Activated CD4-positive, alpha-beta T cell treated with anti-CD3 and anti-CD28 coated beads for 36 hours (primary cell): ENCODE measurements at places on chromosomes 2 and 18. TPM values are rescaled to one million over a fixed set of nuclear protein-coding genes. Genes with fewer than 3 reads are reported as not detected.

ALKAL2 gene
- not detected for total RNA-seq

DNA sequence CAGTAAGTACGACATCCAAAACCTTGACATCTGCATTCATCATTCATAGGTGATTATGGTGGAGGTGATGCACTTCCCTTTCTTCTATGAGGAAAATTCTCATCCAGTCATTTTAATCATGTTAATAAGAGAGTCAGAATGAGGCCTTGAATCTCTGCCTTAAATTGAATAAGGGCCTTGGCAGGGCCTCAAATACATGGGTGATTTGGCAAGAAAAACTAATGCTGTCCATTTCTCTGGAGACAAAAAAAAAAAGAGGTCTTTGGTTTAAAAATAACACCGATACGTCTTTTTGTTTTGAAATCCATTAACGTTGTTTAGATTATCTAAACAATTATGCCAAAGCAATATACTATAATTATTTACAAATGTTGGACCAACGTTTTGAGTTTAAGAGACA is 8.1 kb downstream of the COLEC12 start:
- no peak for DNase-seq
- H3K36me3 ChIP-seq = no peaks in the 10 kb centered on the region
- H3K4me3 ChIP-seq = no peak overlapping the region
- no peaks in the 10 kb centered on the region for H3K4me1 ChIP-seq
- no peak overlapping the region for H3K27ac ChIP-seq

PRKAG3 gene
- not detected for total RNA-seq

DNA sequence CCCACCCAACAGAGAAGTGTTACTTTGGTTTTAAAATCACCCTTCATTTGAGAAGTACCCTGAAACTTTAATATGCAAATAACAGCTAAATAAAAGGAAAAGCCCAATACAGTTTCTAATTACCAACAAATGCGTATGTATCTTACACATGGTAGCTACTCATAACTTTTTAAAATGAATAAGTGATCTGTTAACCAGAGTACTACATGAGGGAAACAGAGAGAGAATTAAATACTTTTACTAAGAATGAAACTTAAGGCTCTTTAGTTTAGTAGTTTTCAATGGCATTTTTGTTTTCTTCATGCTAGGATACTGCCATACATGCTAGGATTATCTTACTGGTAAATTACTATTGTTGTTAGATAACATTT is 39.1 kb upstream of the NABP1 start:
- DNase-seq = no peak
- H3K4me1 ChIP-seq = peaks cover 65% of the 10 kb centered on the region
- H3K36me3 ChIP-seq = no peaks in the 10 kb centered on the region
- H3K27ac ChIP-seq = peak overlapping the region; percentile 91
- H3K4me3 ChIP-seq = no peak overlapping the region

GRCh38 chr18:3998698-3999333 is 456.3 kb downstream of the DLGAP1 start:
- peak; percentile 46 for DNase-seq
- H3K4me1 ChIP-seq = no peaks in the 10 kb centered on the region
- H3K27ac ChIP-seq = no peak overlapping the region
- no peaks in the 10 kb centered on the region for H3K36me3 ChIP-seq
- H3K27me3 ChIP-seq = peaks cover 19% of the 10 kb centered on the region

DNA sequence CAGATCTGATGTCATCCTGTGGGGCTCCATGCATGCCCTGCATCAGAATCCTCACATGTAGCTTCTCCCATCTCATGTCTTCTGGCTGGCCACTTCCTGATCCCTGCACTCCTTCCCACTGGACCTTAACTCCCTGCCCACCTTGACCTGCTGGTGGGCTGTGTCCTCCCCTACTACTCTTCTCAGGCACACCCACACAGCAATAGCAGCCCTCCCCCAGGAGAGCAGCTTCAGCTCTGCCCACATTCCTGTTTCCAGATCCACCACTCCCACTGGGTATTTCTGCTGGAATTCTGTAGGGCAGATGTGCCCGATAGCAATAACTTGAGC is 137.0 kb upstream of the HS6ST1 start:
- H3K4me1 ChIP-seq = no peaks in the 10 kb centered on the region
- H3K27me3 ChIP-seq = peaks cover 11% of the 10 kb centered on the region
- H3K4me3 ChIP-seq = no peak overlapping the region
- DNase-seq = no peak

DLGAP1 gene
- total RNA-seq = 0.14 TPM

DNA sequence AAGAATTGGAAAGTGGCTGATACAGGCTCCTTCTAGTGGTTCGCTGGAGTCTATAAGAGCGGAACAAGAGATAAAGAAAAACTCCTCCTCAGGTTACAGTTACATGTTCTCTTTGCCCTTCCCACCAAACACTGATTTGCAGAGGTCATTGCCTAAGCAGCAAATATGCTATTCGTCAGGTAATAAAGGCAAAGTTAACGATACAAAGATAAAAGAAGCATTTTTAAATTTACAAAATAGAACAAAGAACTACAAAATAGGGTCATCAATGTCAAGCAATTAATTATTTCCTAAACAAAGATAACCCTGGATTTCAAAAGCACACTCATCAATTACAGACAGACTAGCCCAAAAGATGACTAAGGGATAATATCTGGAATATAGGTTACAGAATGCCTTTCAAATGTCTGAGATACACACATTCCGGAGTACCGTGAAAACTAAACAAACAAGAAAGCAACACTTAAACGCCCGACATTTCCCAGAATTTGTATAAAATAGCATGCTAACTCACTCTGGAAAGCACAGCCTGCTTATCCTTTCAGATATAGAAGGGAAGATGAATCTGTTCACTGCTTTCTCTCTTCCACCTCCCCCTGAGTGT is 186.4 kb downstream of the MREG start:
- H3K4me1 ChIP-seq = peaks cover 9% of the 10 kb centered on the region
- H3K27me3 ChIP-seq = no peaks in the 10 kb centered on the region
- no peak overlapping the region for H3K4me3 ChIP-seq
- no peaks in the 10 kb centered on the region for H3K36me3 ChIP-seq

GRCh38 chr18:43442571-43442970 is 165.3 kb upstream of the SYT4 start:
- no peaks in the 10 kb centered on the region for H3K27me3 ChIP-seq
- no peak overlapping the region for H3K4me3 ChIP-seq
- no peaks in the 10 kb centered on the region for H3K4me1 ChIP-seq
- H3K27ac ChIP-seq = no peak overlapping the region

PLEK gene
- 0.89 TPM for total RNA-seq

MAP2 gene
- 0.39 TPM for total RNA-seq

DNA sequence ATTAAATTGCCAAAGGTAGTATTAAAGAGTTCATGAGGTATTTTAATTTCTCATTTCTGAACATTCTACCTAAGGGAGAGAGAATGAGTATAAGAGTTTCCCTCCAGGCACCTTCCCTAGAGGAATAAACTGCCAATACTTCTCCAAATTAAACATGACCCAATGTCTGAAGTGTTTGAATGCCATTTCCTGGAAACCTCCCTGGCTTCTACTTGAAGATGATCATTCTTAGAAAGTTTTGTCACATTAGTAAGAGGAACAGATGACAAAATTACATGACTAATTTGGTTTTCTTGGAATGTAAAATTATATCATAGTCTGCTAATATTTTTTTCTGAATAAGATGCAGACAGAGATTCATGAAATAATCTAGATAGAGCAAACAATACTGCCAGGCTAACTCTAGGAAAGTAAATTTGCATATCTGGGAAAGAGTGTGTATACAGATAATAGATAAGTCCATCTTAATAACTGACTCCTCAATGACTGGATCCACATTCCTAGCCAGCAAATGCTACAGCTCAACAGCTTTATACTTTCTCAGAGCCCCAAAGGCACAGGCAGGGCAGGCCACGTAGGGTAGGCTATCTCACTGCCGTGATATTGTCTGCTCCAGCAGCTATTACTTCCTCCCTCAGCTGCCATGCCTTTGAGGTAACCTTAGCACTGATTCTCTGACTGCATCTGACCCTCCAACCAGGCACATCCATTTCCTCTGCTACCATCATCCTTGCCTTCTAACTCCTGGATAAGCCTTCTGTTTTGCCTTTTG is 630.8 kb upstream of the PIK3C3 start:
- H3K27ac ChIP-seq = no peak overlapping the region
- no peak for DNase-seq
- H3K27me3 ChIP-seq = no peaks in the 10 kb centered on the region
- no peaks in the 10 kb centered on the region for H3K36me3 ChIP-seq
- no peak overlapping the region for H3K4me3 ChIP-seq

GRCh38 chr2:151174127-151174526 is 87.5 kb downstream of the RBM43 start:
- H3K4me1 ChIP-seq = no peaks in the 10 kb centered on the region
- DNase-seq = no peak
- H3K27me3 ChIP-seq = peaks cover 6% of the 10 kb centered on the region
- H3K4me3 ChIP-seq = no peak overlapping the region
- no peak overlapping the region for H3K27ac ChIP-seq

GRCh38 chr2:214069254-214069653 is 341.6 kb upstream of the VWC2L start:
- H3K4me1 ChIP-seq = no peaks in the 10 kb centered on the region
- peak; percentile 7 for DNase-seq
- no peaks in the 10 kb centered on the region for H3K36me3 ChIP-seq
- H3K27ac ChIP-seq = no peak overlapping the region

GRCh38 chr2:15006667-15007066 is 374.1 kb downstream of the LRATD1 start:
- DNase-seq = no peak
- H3K4me1 ChIP-seq = peaks cover 4% of the 10 kb centered on the region
- H3K36me3 ChIP-seq = no peaks in the 10 kb centered on the region
- H3K4me3 ChIP-seq = no peak overlapping the region
- peaks cover 10% of the 10 kb centered on the region for H3K27me3 ChIP-seq

GRCh38 chr2:72089537-72089936 is 58.1 kb downstream of the CYP26B1 start:
- H3K27ac ChIP-seq = no peak overlapping the region
- no peak overlapping the region for H3K4me3 ChIP-seq
- H3K27me3 ChIP-seq = peaks cover 1% of the 10 kb centered on the region
- no peaks in the 10 kb centered on the region for H3K4me1 ChIP-seq

DNA sequence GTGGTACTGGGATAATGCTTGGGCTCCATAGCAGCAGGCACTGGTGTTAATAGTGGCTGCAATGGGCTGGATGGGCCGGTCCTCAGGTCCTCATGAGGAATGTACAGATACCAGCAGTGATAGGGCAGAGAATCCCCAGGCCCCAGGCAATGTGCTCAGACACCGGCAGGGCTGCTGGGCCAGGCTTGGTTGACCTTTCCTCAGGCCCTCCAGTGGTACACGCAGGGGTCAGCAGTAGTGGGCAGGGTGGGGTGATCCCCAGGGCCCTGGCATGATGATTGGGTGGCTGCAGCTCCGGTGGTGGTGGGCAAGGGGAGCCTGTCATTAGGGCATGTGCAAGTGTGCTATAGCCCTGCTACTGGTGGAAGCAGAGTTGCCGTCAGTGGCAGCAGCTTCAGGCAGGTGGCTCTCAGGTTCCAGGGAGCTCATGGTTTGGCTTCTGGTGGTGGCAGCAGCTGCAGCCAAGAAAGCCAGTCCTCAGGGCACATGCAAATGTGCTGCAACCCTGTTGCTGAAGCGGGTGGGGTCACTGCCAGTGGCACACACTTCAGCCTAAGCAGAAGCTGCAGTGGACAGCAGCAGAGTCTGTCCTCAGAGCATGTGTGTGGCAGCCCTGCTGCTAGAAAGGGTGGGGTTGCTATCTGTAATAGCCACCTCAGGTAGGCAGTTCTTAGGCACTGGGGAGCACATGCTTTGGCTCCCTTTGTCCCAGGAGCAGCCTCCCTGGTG is 56.8 kb downstream of the CCNT2 start:
- H3K27me3 ChIP-seq = peaks cover 2% of the 10 kb centered on the region
- peaks cover 15% of the 10 kb centered on the region for H3K4me1 ChIP-seq
- H3K4me3 ChIP-seq = no peak overlapping the region
- peaks cover 14% of the 10 kb centered on the region for H3K36me3 ChIP-seq
- no peak for DNase-seq
- no peak overlapping the region for H3K27ac ChIP-seq

- H3K27ac ChIP-seq = no peak overlapping the region
- peaks cover 16% of the 10 kb centered on the region for H3K27me3 ChIP-seq
- DNase-seq = no peak
- H3K4me3 ChIP-seq = no peak overlapping the region
- H3K4me1 ChIP-seq = peaks cover 6% of the 10 kb centered on the region
- no peaks in the 10 kb centered on the region for H3K36me3 ChIP-seq
These were observed 107.0 kb downstream of the BCL2L11 start for GRCh38 chr2:111227716-111228141.
